Urinary bladder (tissue), 4 donors: ENCODE measurements at places on chromosomes 11 and 22. TPM values are rescaled to one million over a fixed set of nuclear protein-coding genes. Genes with fewer than 3 reads are reported as not detected.

Gene UBQLNL
- total RNA-seq: 0.85 TPM

Gene MYEOV
- not detected for total RNA-seq

Gene IRAG1
- total RNA-seq: 60.1 TPM

Gene GPR152
- not detected for total RNA-seq

Gene HYLS1
- total RNA-seq: 11.8 TPM

Gene C11orf21
- 0.42 TPM for total RNA-seq

Gene MRGPRF
- total RNA-seq: 48.5 TPM

Gene TP53I11
- total RNA-seq: 10.7 TPM

Gene PDGFD
- 26.0 TPM for total RNA-seq

Gene DEFB131B
- not detected for total RNA-seq

Gene LYVE1
- 141 TPM for total RNA-seq

Gene FGF19
- total RNA-seq: not detected

DNA sequence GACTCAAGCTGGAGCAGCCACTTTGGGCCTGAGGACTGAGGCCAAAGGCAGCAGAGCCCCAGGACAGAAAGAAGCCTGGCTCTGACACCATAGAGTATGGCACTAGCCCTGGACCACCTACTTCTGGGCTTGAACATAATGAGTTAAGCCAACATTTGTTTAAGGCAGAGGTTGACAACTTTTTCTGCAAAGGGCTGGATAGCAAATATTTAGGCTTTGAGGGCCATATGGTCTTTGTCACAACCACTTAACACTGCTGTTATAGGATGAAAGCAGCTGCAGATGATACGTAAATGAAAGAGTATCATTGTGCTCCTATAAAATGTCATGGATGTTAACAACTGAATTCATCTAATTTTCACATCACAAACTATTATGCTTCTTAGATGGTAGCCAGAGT is 16.6 kb downstream of the OSBP start:
- DNase-seq: no peak

GRCh38 chr11:31826536-31827438 is 15.7 kb upstream of the PAX6 start:
- no peak for DNase-seq

- no peak for DNase-seq
Measured at GRCh38 chr11:34614344-34615104, 6.4 kb upstream of the EHF start.

- no peak for DNase-seq
Measured at GRCh38 chr22:40757071-40757470, 62.1 kb downstream of the SLC25A17 start.

- DNase-seq: no peak
Measured at GRCh38 chr11:122784325-122784955, 53.9 kb upstream of the CRTAM start.

GRCh38 chr22:43305806-43306205 is 37.4 kb downstream of the SCUBE1 start:
- DNase-seq: no peak

GRCh38 chr22:26023104-26023775 is 146.0 kb upstream of the SEZ6L start:
- DNase-seq: no peak

- DNase-seq: no peak
Measured at GRCh38 chr11:94757037-94757735, 11.0 kb upstream of the AMOTL1 start.

DNA sequence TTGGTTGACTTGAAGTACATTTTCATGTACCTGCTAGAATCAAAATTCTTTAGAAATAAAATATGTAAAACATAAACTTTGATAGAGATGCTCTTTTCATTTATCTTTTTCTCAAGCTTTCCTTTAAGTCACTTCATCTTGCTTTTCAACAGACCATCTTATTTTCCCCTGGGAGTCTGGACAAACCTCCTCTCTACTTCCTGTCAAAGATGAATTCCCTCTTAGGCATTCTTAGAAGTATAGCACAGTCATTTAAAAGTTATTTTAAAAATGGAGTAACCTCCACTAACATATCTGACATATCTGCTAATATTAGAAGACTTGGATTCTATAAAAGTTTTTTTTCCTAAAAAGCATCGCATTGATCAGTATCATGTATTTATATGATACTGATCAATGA is 84.8 kb upstream of the PAX6 start:
- DNase-seq: no peak

DNA sequence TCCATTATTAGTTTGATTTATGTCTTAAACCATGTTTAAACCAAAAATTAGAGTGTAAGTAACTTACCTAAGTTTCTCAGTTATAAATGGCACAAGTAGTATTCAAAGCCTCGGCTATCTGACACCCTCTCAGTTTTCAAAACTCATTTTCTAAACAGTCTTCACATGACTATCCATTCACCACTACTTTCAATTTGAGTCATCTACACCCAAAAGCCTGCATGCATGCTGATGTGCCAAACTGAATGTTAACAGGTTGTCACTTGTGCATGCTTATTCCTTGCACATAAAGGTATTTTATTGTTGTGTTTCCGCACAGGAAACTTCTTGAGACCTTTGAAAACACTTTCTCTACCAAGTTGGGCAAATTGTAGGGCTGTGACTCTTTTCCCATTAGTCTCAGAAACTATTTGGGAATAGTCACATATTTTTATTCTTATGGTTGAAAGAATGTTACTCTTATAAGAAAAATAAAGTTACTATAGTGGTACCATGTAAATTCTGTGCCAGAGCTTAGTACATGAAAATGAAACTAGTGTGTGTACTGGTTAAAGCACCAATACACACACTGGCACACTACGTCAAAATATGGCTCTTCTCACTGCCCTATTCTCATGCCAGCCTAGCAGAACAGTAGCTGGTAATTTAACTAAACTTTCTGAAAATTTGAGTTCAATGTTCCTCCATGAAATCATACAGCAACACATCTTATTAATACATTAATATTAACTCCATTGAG is 2.2 kb upstream of the OR51E2 start:
- DNase-seq: no peak

GRCh38 chr11:83287631-83288030 is 1.5 kb upstream of the CCDC90B start:
- no peak for DNase-seq

DNA sequence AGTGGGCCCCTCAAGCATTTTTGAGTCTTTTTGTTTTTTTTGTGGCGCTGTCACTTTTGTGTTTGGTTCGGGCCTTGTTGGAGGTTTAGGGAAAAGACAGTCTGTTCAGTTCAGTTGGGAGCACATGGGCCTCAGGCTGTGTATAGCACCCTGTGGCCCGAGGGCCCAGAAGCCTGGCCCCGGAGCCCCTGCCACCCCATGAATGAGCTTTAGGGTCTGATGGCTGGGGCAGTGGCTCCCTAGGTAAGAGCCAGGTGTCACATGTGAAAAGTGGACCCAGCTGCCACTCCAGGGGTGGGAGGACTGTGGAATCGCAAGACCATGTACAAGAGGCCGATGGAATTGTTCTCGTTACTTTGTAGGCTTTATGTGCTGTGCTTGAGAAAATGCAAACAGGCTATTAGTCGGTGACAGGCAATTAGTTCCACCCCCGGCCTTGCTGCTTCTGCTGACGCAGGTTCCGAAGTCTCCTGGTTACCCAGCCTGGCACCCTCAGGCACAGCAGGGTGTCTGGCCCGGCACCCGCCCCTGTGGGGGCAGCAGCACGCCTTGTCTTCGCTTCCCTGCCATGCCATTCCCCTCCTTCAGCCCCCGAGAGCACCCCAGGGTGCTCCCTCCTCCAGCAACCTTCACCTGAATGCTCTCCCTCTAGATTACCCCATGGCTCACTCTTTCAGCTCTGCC is 38.2 kb upstream of the PARVG start:
- DNase-seq: no peak

DNA sequence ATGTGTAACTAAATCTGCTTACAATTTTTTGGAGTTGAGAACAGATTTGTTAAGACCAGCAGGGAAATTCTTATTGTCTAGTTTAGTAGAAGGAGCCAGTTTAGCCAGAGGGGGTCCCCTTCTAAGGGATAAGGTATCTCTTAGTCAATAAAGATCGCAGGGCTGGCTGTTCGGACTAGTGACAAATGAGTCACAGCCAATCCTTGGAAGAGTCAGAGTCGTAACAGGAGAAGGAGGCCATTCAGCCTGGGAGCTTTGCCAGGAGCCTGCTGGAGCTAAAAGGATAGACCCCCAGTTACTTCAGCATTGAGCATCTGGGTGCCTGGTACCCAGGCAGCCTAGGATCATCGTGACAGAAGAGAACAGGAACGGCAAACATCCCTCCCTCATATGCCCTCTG is 191.6 kb upstream of the ARHGAP20 start:
- DNase-seq: no peak

- DNase-seq: no peak
Measured at GRCh38 chr11:18361154-18361553, 33.2 kb upstream of the LDHA start.
